Prostate gland (tissue), 2 donors: ENCODE measurements at places on chromosomes 12 and 14. TPM values are rescaled to one million over a fixed set of nuclear protein-coding genes. Genes with fewer than 3 reads are reported as not detected.

DNA sequence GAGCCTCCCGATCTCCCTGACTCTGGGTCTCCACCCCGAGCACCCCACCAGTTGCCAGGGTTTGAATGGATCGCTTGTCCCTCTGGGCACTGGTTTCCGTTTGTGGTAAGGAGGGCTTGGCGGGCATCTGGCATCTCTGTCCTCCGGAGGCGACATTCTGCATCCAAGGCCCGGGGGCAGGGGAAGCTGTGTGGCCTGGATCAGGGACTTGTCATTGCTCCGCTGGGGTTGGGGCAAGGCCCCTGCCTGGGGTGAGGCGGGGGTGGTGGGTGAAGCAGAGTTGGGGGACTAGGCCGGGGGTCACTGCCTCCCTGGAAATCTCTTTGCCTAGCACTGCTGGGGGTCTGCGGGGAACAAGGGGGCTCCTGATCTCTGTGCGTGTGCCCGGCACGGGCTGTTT is 30.2 kb downstream of the KIF26A start:
- H3K4me3 ChIP-seq: no peak overlapping the region
- H3K27me3 ChIP-seq: no peaks in the 10 kb centered on the region
- DNase-seq: no peak
- H3K27ac ChIP-seq: no peak overlapping the region
- H3K4me1 ChIP-seq: peaks cover 3% of the 10 kb centered on the region
- H3K36me3 ChIP-seq: no peaks in the 10 kb centered on the region

DNA sequence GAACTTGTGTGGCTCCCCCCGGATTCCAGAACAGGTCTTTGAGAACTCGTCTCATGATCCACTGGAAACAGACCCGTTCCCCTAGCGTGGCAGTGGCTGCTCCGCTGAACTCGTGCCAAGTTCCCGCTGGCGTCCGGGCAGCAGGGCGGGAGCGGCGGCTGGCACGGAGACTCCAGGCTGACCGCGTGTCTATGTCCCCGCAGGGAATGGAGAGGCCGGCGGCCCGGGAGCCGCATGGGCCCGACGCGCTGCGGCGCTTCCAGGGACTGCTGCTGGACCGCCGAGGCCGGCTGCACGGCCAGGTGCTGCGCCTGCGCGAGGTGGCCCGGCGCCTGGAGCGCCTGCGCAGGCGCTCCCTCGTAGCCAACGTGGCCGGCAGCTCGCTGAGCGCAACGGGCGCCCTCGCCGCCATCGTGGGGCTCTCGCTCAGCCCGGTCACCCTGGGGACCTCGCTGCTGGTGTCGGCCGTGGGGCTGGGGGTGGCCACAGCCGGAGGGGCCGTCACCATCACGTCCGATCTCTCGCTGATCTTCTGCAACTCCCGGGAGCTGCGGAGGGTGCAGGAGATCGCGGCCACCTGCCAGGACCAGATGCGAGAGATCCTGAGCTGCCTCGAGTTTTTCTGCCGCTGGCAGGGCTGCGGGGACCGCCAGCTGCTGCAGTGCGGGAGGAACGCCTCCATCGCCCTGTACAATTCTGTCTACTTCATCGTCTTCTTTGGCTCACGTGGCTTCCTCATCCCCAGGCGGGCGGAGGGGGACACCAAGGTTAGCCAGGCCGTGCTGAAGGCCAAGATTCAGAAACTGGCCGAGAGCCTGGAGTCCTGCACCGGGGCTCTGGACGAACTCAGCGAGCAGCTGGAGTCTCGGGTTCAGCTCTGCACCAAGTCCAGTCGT is 1.5 kb downstream of the APOLD1 start:
- H3K4me3 ChIP-seq: peak overlapping the region; percentile 59
- peak; percentile 68 for DNase-seq
- H3K27ac ChIP-seq: peak overlapping the region; percentile 88
- peaks cover 3% of the 10 kb centered on the region for H3K4me1 ChIP-seq
- H3K36me3 ChIP-seq: no peaks in the 10 kb centered on the region

- no peaks in the 10 kb centered on the region for H3K27me3 ChIP-seq
- H3K36me3 ChIP-seq: no peaks in the 10 kb centered on the region
- no peak overlapping the region for H3K4me3 ChIP-seq
- H3K27ac ChIP-seq: no peak overlapping the region
Measured at GRCh38 chr12:67080637-67081036, 188.5 kb upstream of the CAND1 start.

DNA sequence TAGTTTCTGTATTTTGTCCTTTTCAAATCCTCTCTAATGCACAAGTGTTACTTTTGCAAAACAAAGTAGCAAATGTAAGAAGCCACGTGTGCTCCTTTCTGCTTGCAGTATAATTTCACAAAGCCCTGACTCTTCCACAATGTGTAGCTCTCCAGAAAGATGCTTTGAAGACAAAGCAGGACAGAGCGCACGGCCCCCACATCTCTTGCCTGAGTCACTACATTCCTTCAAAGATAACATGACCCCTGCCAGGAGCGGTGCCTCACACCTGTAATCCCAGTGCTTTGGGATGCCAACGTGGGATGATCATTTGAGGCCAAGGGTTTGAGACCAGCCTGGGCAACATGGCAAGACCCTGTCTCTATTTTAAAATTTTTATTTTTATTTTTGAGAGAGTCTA is 40.5 kb downstream of the JAG2 start:
- no peak overlapping the region for H3K27ac ChIP-seq
- no peaks in the 10 kb centered on the region for H3K36me3 ChIP-seq
- H3K4me1 ChIP-seq: no peaks in the 10 kb centered on the region
- no peak for DNase-seq

GRCh38 chr12:67068204-67068731 is 200.9 kb upstream of the CAND1 start:
- H3K27me3 ChIP-seq: no peaks in the 10 kb centered on the region
- H3K27ac ChIP-seq: peak overlapping the region; percentile 77
- no peaks in the 10 kb centered on the region for H3K36me3 ChIP-seq
- peak overlapping the region; percentile 64 for H3K4me3 ChIP-seq
- DNase-seq: no peak

KRT6B gene
- 0.87 TPM for total RNA-seq

DNA sequence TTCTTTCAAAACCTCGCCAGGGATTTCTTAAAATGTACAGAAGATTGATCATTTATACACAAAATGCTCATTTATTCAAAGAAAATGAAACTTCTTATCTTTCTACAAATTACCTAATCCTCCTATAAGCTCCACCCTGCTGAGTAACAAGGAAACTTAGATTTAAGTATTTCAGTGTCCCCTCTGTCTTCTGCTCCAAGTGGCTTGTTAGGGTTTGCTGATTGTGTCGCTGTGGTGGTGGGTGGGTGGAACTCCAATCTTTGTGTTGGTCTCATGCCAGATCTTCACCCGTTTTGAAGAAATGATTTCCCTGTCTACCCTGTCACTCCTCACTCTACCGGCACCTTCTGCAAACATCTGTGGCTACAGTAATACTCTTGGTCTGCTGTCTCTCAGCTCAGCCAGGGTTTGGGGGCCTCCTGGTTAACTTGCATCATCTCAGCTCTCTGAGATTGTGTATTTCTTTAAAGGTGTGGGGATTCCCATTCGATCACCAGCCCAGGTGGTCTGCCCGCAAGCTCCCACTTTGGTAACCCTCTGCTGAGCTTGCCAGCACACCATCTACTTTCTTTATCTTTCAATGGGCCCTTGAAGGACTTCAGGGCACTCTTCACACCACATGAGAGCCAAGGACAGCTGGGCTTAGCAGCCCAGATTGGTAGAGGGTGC is 73.8 kb downstream of the DRAM1 start:
- no peaks in the 10 kb centered on the region for H3K36me3 ChIP-seq
- no peaks in the 10 kb centered on the region for H3K27me3 ChIP-seq
- no peak overlapping the region for H3K4me3 ChIP-seq
- no peak overlapping the region for H3K27ac ChIP-seq

GRCh38 chr12:92143258-92143657 is 2.4 kb downstream of the BTG1 start:
- no peaks in the 10 kb centered on the region for H3K27me3 ChIP-seq
- H3K27ac ChIP-seq: peak overlapping the region; percentile 98
- no peaks in the 10 kb centered on the region for H3K36me3 ChIP-seq
- no peaks in the 10 kb centered on the region for H3K4me1 ChIP-seq
- H3K4me3 ChIP-seq: peak overlapping the region; percentile 77

TDP1 gene
- 12.0 TPM for total RNA-seq

GRCh38 chr12:69524755-69525469 is 54.7 kb downstream of the FRS2 start:
- no peaks in the 10 kb centered on the region for H3K4me1 ChIP-seq
- DNase-seq: no peak
- H3K27me3 ChIP-seq: no peaks in the 10 kb centered on the region
- no peak overlapping the region for H3K27ac ChIP-seq
- no peaks in the 10 kb centered on the region for H3K36me3 ChIP-seq
- H3K4me3 ChIP-seq: no peak overlapping the region

HRK gene
- total RNA-seq: 4.9 TPM

- H3K36me3 ChIP-seq: no peaks in the 10 kb centered on the region
- H3K27me3 ChIP-seq: no peaks in the 10 kb centered on the region
- H3K27ac ChIP-seq: no peak overlapping the region
- DNase-seq: no peak
Measured at GRCh38 chr14:68449561-68450181, 343.2 kb downstream of the ZFP36L1 start.
